ENCODE measurements at places on chromosomes 16 and 17.

GRCh38 chr17:51056813-51057510 is 63.7 kb downstream of the SPAG9 start:
- peak; percentile 39 for DNase-seq

- DNase-seq: no peak
Observed at GRCh38 chr16:68091380-68092261, 6.5 kb downstream of the NFATC3 start.

GRCh38 chr17:63041251-63041650 is 75.2 kb downstream of the TANC2 start:
- DNase-seq: no peak

GRCh38 chr16:47861999-47862398 is 293.8 kb downstream of the ABCC12 start:
- no peak for DNase-seq

DNA sequence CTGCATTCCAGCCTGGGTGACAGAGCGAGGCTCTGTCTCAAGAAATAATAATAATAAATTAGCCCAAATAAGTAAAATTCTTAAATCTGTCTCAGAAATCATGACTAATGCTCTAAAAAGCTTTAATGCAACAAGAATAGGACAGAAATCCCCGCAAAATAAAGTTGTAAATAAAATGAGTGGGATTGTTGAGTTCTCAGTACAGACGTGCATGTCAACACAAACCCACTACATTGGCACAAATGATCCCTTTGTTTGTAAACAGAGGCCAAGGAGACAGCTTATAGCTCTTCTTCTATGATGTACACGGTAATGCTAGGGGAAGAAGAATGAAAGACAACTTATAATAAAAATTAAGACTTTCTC is 6.0 kb downstream of the STAT5B start:
- DNase-seq: no peak

- no peak for DNase-seq
Observed at GRCh38 chr17:16429083-16429482, 13.7 kb downstream of the TRPV2 start.
